C1 segment of cervical spinal cord (tissue), 14 donors: ENCODE measurements at places on chromosomes 7 and 10.

- DNase-seq: no peak
Observed at GRCh38 chr7:39827571-39827970, 122.5 kb upstream of the CDK13 start.

GRCh38 chr7:70307544-70308106 is 709.4 kb downstream of the AUTS2 start:
- DNase-seq: no peak

GRCh38 chr7:40232242-40232893 is 97.6 kb downstream of the SUGCT start:
- no peak for DNase-seq

DNA sequence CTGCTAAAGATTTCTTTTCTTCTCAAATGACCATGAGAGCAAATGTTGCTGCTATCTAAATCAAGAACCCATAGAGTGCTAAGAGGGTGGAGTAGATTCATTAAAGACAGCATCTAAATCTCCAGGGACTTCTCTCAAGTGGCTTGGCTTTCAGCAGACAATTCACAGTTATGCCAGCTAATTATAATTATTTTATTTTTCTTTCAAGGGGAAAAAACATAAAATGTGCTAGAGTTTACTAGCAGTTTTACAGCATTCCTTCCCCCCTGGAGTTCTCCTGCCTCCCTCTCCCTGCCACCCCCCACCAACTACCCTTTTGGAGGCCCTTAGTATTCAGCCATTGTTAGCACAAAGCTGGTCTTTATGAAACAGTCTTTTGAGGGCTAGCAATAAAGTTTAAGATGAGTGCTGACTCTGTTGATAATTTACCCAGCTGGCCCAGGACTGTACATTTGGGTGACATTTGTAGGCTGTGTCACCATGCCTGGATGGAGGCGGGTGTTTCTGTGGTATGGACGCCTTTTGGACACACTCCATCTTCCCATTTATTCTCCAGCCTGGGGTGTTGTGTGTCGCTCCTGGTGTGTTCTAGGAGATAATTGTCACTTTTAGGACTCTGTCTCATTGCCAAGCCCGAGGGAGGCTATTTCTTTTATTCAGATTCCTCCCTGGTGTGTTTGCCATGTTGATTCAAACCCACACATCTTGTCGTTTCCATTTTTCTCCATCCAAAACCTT is 160.2 kb downstream of the CREB5 start:
- no peak for DNase-seq

DNA sequence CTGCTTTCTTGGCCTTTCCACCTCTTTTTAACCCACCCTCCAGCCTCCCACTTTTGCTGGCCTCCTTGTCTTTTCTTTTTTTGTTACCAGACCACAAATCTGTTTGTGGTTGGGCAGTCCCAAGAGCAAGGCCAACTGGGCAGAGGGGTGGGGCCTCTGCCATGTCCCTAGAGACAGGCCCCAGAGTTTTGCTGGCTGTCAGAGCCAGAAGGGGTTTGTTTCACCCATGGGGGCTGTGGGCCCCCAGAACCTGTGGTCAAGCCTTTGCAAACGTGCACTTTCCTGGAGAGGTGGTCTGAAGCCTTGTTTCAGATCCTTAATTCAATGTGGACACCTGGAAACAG is 10.3 kb downstream of the ZMIZ1 start:
- no peak for DNase-seq

DNA sequence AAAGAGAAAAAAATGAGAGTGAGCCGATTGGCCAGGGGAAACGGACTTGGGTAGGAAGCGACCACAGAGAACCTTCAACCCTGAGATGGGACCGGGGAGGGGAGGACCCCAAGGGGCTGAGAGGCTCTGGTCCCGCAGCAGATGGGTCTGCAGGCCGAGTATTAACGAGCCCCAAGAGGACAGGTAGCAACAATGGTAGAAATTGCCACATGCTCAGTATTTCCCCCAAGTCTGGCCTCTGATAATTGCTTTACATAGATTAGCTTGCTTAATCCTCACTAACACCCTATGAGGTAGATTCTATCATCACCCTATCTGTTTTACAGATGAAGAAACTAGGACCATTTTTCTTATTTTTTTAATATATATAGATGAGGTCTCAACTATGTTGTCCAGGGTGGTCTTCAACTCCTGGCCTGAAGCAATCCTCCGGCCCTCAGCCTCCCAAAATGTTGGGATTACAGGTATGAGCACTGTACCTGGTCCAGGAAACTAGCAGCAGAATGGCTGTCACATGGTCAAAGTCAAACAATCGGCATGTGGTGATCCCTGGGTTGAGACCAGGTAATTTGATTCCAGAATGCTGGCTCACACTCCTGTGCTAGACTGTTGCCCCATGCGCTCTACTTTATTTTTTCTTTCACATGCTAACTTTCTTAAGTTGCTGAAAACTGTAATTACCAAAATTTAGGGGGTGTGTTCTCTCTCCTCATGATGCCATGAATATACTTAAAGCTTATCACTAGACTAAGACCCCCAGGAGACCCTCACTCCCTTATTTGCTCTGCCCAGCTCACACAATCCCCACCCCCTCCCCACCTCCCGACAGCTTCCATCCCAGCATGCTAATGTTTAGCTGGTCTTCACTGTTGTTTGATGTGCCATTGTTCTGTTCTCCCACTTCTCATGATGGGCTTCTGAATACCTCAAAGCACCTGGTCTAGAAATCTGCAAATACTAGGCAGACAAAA is 67.9 kb upstream of the AFAP1L2 start:
- DNase-seq: no peak

- no peak for DNase-seq
Observed at GRCh38 chr7:132004529-132004928, 448.1 kb upstream of the PODXL start.

DNA sequence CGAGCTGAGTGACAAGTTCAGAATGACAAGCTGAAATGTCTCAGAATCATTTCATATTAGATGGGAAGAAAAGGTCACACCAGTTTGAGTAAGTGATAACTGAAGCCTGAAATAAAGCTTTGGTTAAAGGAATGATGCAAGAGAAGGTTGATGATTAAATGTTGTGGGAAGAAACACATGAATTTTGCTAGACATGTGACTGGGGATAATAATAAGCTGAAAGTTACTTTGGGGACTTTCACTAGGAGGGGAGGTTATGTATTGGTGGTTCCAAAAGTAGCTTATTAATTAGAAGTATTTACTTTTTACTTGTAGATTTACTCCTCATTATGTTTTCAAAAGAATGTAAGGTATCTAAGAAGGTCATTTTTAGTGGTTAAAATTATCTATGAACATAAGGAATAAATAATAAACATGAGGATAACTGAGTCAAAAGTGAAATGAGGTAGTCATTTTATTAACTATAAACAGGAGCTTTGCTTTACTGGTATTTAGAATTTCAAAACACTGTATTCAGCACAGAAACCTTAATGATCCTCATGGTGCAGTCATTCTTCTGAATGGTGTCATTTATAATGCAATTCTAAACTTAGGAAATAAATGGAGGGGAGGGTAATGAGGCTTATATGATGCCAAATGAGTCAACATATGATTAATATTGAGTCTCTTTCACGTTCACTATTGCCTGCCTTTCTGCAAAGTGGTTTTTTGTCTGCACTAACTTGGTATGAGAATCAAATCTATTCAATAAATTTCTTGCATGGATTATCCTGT is 63.7 kb downstream of the PRKG1 start:
- no peak for DNase-seq

DNA sequence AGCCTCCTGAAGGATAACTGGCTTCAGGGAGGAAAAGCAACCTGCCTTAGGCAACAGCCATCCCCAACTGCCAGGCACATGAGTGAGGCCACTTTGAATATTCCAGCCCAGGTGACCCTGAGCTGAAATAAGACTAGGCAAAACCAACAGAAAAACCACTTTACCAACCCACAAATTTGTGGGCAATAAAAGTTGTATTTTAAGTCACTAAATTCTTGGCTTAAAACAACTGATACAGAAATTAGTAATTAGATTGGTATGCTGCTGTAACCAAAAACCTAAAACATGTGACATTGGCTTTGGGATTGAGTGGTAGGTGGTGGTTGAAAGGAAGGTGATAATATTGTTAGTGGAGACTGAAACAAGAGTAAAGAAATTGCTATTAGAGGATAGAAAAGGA is 39.9 kb downstream of the ABCB4 start:
- DNase-seq: no peak

DNA sequence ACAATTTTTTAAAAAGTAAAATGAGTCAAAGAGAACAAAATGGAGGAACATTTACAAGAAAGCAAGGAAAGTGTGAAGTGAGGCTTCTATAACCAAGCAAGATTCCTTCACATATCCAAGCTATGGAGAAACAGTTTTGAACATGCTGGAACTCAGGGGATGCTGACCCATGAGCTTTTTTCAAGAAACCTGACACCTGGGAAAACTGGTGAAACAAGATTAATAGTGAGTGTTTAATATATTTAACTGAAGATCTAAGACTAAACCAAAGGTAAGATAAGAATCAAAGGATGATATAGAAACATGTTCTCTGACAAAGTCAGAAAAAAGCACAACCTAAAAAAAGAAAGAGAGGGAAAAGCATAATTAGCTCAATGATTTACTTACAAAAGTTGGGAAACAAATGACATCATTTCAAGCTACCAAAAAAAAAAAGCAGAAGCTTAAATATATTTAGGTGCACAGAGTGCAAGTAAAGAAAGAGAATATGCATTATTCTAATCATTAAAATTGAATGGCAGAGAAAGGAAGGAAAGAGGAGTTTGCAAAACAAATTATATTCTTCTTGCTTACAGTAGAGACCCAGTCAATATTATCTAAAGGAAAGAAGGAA is 24.9 kb downstream of the C7orf25 start:
- no peak for DNase-seq

- no peak for DNase-seq
Observed at GRCh38 chr7:54719974-54720373, 39.0 kb downstream of the SEC61G start.

GRCh38 chr10:77853256-77853655 is 73.3 kb downstream of the DLG5 start:
- DNase-seq: no peak

- DNase-seq: no peak
Observed at GRCh38 chr10:30028006-30028737, 31.2 kb downstream of the JCAD start.

DNA sequence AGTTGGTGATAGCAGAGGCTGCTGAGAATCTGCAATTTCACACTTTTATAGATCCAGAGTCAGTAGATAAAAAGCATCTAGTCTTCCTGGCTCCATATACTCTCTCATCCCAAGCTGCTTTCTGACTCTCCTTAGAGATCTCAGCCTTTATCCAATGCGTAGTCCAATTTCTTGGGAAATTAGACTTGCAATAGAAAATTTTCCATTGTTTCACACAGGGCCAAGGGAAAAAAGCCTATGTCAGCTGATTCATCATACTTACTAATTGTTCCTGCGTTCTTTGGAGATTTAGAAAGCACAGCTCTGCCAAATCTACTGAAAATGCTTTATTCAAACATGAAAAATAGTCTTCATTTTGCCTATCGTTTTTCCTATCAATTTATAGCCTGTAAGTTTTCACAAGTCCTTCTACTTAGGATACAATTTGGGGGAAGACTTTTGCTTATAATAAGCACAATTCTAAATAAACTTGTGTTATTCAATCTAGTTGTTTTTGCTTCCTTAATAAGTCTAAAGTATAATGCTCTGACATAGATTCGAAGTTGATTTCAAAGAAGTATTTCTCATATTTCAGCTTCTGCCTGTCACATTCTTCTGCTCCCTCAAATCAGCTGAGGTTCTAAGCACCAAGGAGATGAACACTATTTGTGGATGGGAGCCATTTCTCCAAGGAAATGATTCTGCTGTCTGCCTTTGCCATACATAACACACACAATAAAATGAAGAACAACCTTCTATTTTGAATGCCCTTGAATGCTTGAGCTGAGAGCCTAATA is 165.4 kb downstream of the ADAM12 start:
- no peak for DNase-seq

- DNase-seq: no peak
Observed at GRCh38 chr7:74615933-74616780, 41.4 kb upstream of the GTF2I start.

DNA sequence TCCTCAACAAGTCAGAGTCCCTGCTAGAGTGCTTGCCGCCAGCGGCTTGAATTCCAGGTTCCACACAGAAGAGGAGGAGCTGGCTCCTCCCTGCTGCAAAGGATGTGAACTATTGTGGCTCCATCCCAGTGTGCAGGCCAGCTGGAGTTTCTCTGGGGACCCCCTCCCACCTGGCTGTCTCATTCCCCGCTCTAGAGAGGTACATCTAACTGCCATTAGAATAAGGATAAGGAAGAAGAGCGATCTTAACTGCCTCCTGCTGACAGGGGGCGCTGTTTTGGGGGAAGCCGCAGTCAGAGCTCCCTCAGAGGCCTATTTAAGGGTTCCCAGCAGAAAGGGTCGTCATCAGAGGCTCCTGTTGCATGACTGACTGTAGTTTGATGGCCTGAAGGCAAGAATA is 40.8 kb upstream of the HECW1 start:
- no peak for DNase-seq

- DNase-seq: no peak
Observed at GRCh38 chr10:79262959-79263746, 84.1 kb upstream of the PPIF start.

- DNase-seq: no peak
Observed at GRCh38 chr7:30688718-30689221, 6.5 kb upstream of the CRHR2 start.

- no peak for DNase-seq
Observed at GRCh38 chr7:120984406-120984805, 4.1 kb upstream of the CPED1 start.

DNA sequence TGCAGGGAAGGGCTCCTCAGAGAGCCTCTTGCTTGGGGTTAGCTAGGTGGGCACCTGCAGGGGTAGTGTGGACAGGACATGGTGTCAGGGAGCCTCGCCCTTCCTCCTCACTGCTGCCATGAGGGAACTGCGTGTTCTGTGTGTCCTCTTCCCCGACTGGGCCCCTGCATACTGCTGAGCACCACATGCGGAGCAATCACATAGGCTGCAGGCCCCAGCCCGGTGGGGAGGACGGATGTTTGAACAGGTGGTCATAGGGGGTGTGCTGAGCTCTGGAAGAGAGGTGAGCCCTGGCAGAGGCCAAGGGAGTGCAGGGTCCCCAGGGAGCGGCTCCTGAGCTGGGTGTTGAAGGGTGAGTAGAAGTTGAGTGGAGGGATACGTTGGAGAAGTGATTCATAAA is 48.3 kb upstream of the ZMIZ2 start:
- DNase-seq: no peak

DNA sequence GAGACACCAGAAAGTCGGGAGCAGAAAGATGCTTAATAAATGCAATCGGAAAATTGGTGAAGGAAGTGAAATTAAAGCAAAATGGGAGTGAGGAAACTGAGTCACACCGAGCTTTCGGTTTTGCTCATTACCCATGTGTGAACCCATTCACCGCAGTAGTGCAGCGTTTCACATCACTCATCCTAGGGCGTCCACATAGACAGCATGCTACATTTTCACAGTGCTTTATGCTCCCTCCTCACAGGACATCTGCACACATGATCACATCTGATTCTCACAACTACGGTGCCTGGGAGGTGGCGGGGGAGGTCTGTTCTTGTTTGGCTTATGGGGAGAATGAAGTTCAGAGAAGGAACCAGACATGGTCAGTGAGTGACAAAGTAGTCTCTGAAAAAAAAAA is 36.6 kb upstream of the ATP6V0A4 start:
- DNase-seq: no peak

- DNase-seq: no peak
Observed at GRCh38 chr7:50261593-50261992, 42.9 kb upstream of the IKZF1 start.
